ENCODE measurements at places on chromosomes 2 and 18.

GRCh38 chr2:66495788-66496640, 61.1 kb downstream of the MEIS1 start:
- DNase-seq, result no peak

- DNase-seq, result no peak
These were observed 179.3 kb upstream of the ZC3H15 start for GRCh38 chr2:186306754-186307153.

- no peak for DNase-seq
These were observed 101.9 kb downstream of the SETBP1 start for GRCh38 chr18:44782617-44783016.

GRCh38 chr2:221077251-221077650, 494.9 kb downstream of the EPHA4 start:
- DNase-seq, result no peak

- DNase-seq, result no peak
These were observed 37.7 kb upstream of the MEX3C start for GRCh38 chr18:51235009-51235789.

DNA sequence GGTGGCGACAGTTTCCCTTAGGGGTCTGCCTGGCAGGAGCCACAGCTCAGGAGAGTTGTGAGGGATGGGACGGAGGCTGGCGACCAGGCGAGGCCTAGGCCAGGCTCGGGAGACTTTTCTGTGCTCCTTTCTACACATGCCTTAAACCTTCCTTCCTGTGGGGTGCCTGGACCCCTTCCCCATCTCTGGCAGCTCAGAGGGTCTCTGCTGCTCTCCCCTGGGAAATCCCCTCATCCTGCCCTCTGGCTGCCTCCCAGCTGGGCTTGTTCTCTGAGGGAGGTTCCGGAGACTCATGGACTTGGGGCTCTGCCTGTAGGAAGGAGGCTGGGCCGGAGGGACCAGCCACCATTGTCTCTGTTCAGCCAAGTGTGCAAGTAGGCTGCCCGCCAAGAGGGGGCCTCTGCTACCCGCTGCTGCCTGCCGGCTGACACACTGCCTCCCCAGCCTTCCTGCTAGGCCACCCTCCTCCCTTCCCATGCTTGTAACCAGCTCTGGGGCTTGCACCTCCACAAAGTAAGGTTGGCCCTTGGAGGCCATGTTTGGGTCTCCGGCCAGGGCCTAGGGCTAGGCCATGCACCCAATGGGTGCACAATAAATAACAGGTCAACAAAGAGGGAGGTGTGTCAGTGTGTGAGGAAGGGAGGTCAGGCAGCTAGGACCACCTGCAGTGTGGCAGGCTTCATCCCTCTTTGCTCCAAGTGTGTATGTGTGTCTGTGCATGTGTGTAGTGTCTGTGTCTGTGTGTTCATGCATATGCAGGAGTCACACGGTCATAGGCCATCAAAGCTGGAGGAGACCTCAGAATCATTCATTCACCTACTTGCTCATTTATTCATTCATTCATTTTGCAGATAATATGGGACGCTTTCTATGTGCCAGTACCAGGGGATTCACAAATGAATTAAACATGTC, 28.8 kb downstream of the PSD4 start:
- DNase-seq, result no peak

DNA sequence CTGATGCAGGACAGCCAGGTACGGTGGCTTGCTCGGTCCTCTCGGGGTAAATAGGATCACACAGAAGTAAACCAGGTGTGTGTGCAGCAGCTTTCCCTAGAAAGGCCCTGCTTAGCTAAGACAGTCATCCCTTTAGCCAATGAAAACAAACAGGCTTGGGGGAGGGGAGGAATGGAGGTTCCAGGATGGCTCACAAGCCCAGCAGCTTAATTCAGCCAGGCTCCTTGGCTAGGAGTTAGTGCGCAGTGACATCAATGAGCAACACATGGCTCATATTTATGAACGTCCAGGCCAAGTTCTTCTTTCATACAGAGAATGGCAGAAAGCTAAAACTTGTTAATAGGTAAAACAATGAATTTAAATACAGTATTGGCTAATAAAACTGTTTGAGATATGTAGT, 10.2 kb downstream of the IAH1 start:
- no peak for DNase-seq

- DNase-seq, result no peak
These were observed 721 bp upstream of the MIB1 start for GRCh38 chr18:21739604-21740537.

DNA sequence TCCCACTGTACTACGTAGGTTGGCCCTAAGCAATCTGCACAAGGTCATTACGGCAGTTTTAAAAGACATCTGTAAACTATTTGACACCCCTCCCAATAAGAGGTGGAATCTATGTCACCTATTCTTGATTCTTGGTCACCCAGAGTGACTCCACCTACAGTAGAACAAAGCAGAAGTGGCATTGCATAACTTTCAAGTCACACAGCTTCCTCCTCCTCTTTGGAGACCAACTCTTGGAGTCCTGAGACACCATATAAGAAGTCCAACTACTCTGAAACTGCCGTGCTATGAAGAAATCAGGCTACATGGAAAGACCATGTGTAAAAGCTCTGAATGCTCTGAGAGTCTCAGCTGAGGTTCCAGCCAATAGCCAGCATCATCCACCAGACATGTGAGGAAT, 253.5 kb upstream of the CDH20 start:
- no peak for DNase-seq

DNA sequence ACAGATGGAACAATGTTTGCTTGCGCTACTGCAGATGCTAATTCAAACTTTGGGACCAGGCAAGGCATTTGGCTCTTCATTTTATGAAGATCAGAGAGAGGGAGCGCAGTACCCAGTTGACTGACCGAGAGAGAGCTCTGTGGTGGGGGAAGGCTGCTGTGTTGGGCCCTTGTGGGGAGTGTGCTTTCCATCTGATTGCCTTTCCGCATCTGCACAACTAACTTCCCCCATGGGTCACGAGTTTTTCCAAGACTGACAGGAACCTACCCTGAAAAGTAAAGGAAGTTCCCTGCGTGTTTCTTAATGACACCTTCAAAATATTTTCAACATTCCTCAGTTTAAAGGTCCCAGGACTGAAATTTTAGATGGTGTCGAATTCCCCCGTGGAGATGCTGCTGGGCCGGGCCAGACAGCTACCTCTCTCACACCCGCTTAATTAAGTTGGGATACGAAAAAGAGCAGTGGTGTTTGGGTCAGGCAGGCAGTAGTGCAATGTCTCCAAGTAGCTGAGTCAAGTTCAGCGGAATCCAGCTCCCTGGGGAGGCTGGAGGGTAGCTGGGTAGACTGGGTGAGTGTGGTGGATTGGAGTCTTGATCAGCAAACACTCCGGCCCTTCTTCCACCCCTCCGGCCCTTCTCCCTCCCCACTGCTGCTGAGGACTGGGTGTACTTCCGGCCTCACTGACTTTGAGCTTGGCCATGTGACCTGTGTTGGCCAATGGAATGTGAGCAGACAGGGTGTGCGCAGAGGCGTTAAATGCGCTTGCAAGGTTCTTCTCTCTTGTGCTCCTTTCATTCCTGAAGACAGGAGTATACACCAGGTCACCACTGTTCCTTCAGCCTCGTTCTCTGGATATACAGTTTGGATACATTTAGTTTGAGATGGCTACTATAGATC, 2.3 kb upstream of the ARHGAP25 start:
- DNase-seq, result no peak

DNA sequence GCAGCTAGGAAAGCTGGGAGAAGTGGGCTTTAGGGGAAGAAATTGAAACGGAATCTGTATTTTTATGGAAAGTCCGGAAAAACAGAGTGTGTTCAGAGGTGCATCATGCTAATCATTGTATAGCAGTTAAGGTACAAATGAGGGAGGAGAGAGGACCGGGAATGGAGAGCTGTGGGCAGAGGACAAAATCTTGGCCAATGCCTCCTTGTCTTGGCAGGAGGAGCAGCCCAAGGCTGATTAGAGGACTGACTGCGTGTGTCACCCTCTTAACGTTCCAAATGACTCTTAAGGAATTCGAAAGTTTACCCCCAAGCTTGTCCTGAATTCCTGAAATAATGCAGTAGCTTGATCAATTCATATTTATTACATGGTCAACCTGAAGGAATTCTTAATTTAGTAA, 81.0 kb downstream of the ZNF236 start:
- DNase-seq, result no peak

GRCh38 chr2:170587117-170587516, 128.0 kb upstream of the SP5 start:
- peak; percentile 19 for DNase-seq

GRCh38 chr2:30425326-30425725, 21.7 kb upstream of the LCLAT1 start:
- DNase-seq, result no peak

- no peak for DNase-seq
These were observed 199.6 kb downstream of the MYCN start for GRCh38 chr2:16139663-16140615.

- peak; percentile 97 for DNase-seq
These were observed 205.1 kb downstream of the ARL4C start for GRCh38 chr2:234291765-234292204.

GRCh38 chr2:201130524-201131186, 14.7 kb downstream of the CFLAR start:
- no peak for DNase-seq

- DNase-seq, result no peak
These were observed 86.3 kb downstream of the NDUFA10 start for GRCh38 chr2:239938651-239939486.

GRCh38 chr2:120864981-120865380, 129.3 kb downstream of the GLI2 start:
- no peak for DNase-seq

DNA sequence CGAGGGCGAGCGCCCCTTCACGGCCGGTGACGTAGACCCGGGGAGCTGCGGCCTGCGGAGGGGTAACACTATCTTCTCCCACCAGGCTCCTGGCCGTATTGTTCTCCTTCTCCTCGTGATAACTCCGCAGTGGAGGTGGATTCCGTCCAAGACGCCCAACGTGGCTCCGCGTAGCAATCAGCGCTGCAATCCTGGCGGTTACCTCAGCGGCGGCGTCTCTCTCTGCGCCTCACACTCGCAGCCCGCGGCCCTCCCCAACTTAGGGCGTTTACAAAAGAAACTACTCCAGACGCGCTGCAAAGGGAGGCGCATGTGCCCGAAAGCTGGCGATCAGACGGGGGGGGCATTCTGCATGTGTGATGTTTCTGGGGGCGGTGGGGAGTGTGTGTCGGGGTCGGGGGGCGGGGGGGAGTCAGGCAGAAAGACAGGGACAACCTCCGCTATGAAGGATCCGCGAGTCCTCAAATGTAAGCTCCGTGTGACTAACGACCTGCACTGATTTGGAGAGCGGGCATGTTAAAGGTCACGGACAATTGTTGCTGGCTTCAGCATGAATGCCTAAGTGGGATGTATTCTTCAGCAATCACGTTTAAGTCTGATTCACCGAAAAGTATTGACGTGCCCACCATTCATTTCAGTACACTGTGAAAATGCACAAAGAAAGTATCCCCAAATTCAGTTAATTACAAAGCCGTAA, 1.3 kb upstream of the ZNF516 start:
- peak; percentile 66 for DNase-seq

- no peak for DNase-seq
These were observed 7.7 kb downstream of the FHL2 start for GRCh38 chr2:105391058-105391627.

- DNase-seq, result no peak
These were observed 14.5 kb downstream of the GORASP2 start for GRCh38 chr2:170943596-170943995.

DNA sequence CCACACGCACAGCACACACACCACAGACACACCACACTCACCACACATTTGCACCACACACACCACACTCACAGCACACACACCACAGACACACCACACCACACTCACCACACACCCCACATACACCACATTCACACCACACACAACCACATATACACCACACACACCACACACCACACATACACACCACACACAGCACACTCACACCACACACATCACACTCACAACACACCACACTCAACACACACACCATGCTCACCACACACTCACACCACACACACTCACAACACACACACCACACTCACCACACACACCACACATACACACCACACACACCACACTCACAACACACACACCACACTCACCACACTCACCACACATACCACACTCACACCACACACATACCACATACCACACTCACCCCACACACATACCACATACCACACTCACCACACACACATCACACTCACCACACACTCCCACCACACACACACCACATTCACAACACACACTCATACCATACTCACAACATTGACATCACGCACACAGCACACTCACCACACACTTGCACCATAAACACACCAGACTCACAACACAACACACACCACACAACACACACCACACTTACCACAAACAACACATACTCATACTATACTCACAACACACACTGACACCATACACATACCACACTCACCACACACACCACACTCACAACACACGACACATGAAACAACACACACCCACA, 60.0 kb downstream of the SDC1 start:
- DNase-seq, result no peak

DNA sequence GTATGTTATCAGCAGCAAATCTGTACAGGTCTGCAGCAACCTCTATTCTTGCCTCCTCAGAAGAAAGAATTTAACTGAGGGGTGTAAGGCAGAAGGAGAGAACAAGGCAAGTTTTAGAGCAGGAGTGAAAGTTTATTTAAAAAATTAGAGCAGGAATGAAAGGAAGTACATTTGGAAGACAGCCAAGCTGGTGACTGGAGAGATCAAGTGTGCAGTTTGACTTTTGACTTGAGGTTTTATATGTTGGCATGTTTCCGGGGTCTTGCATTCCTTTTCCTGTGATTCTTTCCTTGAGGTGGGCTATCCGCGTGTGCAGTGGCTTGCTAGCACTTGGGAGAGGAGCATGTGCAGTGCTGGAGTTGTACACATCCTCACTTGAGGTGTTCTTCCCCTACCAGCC, 16.5 kb upstream of the CERS6 start:
- DNase-seq, result no peak

GRCh38 chr18:27983780-27984179, 193.2 kb downstream of the CDH2 start:
- DNase-seq, result no peak

GRCh38 chr18:6434481-6434880, 19.8 kb upstream of the L3MBTL4 start:
- no peak for DNase-seq

DNA sequence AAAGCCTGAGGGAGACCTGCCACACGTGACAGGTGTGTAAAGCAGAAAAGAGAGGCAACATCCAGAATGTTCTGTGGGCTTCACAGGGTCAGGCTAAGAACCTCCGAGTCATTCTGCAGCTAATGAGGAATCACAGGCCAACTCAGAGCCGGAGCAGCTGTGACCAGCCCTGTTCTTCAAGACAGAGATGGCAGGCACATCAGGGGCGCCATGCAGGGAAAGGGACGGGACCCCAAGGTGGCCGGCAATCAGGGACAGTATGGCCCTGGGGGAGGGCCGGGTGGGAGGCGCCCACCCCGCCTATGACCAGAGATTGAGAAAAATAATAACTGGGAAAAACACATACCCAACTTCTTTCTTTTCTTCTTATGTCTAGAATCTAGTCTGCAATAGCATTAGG, 316.7 kb upstream of the SALL3 start:
- no peak for DNase-seq
